ENCODE measurements at places on chromosomes 1 and 21.
A peak's percentile ranks its signal among the peaks of the same experiment; 100 is the strongest.

DNA sequence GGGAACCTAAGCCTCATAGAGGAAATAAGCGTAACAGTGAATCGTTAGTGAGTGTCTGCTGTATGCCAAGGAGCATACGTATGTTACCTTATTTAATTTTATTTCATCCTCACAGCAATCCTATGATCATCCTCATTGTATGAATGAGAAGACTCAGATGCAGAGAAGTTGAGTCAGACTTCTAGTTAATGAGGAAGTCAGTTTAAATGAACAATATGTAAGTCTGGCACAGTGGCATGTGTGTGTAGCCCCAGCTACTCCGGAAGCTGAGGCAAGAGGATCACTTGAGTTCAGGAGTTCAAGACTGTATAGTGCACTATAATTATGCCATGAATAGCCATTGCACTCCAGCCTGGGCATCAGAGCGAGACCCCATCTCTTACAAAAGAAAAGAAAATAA, 148.0 kb downstream of the ZZZ3 start:
- no peak for DNase-seq

GRCh38 chr1:85179522-85179921, 21.3 kb downstream of the SYDE2 start:
- no peak for DNase-seq

DNA sequence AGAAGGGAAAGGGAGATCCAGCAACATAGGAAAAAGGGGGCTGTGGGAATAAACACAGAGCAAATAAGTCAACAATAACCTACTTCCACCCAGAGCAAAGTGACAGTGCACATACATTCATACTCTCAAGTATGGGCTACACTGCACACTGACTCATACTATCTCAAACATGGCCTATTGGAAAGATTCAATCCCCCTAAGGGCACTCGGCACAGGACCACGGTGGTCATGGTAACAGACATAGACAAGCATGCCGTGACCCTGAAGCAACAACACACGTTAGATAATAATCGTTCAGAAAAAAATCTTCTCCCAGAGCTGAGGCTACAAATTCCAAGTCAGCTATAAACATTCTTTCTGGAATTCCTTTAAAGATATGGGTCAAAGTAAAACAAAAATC, 16.8 kb upstream of the JAK1 start:
- no peak for DNase-seq

DNA sequence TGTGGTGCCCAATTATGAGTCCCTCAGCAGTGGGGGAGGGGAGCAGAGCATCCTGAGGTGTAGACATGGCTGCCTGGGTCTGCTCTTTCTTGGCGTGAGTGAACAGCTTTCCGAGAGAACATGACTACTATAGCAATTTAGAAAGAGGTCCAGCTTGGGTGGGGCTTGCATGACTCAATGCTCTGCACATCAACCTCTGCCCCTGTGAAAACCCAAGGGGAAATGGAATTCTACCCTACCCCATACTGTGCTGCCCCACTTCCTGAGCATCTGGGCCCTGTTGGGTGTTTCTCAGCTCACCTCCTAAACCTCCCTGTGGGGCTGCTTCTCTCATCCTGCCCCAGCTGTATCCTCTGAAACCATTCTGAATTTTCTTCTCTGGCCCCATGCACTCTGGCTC, 8.2 kb upstream of the AZIN2 start:
- DNase-seq = no peak

DNA sequence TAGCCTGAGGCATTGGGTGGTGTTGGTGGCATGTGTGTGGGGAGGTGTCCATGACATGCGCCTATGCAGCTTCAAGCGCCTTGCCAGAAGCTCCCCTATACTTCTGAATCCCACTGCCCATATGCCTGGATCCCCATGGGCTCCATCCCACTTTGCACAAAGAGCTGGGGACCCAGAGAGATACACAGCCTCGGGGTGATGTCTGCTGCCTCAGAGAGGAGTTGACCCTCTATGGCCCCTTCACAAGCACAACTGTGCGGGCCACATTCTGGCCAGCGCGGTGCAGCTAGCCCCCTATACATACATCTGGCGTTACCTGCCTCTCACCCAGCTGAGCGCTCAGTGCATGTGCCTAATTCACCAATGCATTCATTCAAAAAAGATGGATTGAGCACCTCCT, 9.6 kb upstream of the PTPRF start:
- DNase-seq = no peak

- no peak for DNase-seq
Measured at GRCh38 chr1:204760350-204760749, 74.8 kb upstream of the LRRN2 start.

DNA sequence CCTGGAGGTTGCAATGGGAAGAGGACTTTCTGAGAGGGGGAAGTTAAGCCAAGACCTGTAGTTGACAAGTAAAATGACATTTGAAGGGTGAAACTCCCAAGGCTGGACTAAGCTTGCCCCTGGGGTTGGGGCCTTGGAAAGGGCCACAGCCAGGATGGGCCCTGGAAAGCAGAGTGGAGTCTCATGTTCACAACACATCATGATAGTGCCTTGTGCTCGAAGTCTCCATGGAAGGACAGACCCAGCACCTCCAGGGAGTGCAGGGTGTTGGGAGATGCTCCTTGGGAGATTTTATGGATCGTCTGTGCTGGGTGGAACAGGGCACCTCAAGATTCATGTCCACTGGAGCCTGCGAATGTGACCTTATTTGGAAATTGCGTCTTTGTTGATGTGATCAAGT, 55.6 kb upstream of the ACTRT2 start:
- no peak for DNase-seq

GRCh38 chr1:67434491-67434890, 4.3 kb upstream of the SERBP1 start:
- no peak for DNase-seq

DNA sequence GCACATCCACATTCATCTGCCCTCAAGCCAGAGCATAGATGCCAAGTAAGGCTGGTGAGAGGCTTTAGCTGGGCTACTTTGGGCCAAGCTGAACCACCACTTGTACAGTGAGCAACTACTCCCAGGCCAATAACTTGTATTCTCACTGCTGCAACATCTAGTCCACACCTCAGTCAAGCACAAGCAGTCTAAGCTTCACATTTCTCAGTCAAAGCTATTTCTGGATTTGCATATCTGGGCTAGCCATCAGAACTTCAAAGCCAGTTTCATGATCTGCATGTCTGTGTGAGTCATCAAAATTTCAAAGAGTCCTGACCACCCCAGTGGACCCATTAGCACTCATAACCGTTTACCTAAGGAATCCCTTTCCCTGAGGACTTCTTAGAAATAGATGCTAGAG, 77.7 kb upstream of the DIRAS3 start:
- no peak for DNase-seq

- no peak for DNase-seq
Measured at GRCh38 chr1:196897158-196897828, 9.4 kb downstream of the CFHR4 start.

- no peak for DNase-seq
Measured at GRCh38 chr1:180889325-180889724, 23.4 kb upstream of the KIAA1614 start.

DNA sequence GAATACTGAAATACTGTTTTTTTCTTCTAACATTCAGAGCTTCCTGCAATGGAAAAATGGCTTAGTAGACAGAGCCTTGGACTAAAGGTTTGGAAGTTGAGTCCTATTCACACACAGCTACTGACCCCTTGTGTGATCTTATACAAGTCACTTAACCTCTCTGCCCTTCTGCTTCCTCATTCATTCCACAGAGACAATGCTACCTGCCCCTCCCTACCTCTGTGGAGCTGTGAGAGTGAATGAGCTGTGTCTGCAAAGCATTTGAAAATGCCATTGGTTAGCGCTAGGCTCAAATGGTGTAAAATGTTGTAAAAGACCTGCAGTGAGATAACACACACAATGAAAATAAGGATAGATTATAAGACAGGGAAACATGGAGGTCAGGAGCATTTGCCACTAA, 214.4 kb downstream of the BARHL2 start:
- DNase-seq = no peak

GRCh38 chr1:46437723-46438122, 43.6 kb downstream of the FAAH start:
- DNase-seq = no peak

GRCh38 chr1:205227584-205228013, at the start of gene TMCC2:
TMCC2 (plus strand) TSS chr1:205227946; CDS start chr1:205228565, 619 bp downstream.
- DNase-seq = peak; percentile 94

DNA sequence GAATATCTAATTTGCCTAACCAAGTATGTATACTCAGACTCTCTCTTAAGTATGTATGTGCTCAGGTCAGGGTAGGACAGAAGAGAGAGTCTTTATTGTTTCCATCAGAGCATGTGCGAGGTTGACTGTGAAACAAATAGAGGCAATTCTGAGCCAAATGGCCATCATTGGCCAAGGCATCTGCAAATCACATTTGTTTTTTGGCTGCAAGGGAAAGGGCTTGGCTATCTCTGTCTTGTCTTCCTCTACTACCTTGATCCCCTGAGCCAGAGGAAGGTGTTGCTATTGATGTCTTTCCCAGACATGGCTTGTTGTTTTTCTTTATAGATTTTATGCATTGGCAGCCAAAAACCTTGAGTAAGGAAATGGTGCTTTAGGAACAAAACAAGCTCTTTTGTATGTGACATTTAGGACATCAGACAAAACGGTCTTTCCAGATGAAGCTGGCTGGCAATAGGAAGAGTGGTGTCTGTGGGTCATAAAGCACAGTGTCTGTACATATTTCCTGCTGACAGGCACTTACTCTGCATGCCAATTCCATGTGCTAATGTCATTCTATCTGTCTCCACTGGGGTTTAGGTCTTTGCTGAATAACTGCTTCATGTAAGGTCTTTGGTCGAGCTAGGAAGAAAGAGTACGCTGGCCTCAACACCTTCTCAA, 163.3 kb downstream of the BRINP2 start:
- DNase-seq = no peak

GRCh38 chr1:39671433-39671792, 494 bp downstream of the NT5C1A start:
- DNase-seq = peak; percentile 99

DNA sequence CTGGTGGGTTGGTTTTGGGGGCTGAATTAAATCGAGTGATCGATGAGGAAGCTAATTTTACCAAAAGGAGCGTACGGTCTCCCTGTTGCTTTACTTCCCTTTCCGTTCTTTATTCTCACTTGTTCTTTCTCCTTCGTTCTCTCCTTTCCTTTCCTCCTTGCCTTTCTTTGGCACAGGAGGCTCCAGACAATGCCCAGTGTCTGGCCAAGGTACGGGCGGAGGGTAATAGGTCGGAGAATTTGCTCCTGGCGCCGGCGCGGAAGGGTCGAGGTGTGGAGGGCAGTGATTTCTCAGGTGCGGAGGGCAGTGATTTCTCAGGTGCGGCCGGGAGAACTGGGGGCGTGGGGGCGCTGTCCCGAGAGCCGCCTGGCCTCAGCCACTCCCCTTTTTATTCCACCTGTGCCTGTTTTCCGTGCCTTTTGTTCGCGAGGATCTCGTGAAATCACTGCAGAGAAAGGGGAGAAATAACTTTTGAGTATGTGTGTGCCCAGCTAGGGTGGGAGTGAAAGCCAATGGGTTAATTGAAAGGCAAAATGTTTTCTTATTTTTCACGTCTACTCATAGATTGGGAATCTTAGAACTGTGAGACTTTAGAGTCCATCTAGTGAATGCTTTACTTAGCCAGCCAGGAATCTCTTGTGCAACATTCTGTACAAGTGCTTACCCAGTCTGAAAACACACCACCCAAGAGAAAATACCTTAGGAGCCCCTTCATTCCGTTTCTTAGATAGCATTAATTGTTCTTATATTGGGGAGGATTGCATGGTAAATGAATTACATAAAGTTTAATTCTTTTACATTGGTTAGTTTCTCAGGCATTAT, 1.3 kb downstream of the FNBP1L start:
- DNase-seq = peak; percentile 40

DNA sequence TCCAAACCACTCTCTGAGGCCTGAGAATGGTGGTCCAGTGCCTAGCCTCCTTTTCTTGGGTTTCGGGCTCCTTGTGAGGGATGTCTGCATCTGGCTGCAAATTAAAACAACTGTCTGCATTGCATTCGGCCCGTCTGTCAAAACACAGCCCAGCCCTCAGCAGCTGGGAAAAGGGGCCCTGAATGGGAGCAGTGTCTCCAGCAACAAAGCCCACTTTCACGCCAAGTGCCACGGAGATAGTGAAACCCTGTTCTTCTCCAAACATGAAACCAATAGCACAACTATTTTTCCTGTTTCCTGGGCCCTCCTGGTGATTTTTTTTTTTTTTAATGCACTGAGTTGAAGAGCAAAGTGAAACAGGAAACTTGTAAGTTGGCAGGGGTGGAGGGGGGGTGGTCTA, 138.4 kb downstream of the PLXNA2 start:
- no peak for DNase-seq

- DNase-seq = no peak
Measured at GRCh38 chr1:26142159-26142558, 16.7 kb upstream of the FAM110D start.

GRCh38 chr1:87794788-87795614, 466.3 kb downstream of the LMO4 start:
- no peak for DNase-seq

- DNase-seq = no peak
Measured at GRCh38 chr1:111553196-111553595, 49.8 kb upstream of the ADORA3 start.

DNA sequence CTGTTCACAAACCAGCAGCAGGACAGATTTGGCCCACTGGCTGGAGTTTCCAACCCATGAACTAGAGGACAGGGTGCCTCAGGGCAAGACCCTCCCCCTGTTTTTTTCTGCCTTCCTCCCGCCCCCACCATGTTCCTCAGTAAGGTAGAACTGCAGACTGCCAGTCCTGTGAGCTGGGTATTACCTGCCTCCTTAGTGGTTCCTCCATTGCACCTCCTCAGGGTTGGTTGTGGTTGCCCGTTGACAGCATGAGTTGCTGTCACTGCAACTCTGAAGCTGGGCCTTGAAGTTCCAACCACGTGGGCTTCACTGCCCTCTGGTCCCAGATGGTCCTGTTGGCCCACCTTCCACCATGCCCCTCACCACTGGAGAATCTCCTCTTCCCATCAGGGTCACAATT, 28.8 kb downstream of the TENT5C start:
- DNase-seq = no peak

DNA sequence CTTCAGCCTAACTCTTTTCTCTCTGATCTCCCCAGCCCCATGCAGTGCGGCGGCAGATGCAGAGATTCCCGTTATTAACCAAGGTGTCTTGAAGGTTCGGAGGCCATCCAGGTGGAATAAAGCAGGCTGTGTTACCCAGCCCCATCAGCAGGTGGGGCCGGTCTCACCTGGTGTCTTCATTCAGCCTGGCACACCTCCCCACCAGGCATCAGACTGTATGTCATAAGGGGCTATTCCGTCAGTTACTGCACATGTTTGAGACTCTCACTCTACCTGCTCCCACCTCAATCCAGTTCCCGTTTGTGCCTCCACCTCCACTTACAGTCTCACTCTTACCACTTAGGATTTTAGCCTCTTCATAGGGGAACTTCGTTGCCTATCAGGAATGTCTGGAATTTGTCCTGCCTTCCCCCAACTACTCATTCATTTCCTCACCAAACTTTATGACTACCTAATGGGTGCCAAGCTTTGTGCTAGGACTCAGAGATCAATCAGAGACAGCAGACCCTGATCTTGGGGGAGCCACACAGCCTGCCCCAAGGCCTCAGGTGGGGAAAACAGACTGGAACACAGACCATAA, 170.2 kb downstream of the PLPP3 start:
- no peak for DNase-seq
